NCI-H1417 (cell line): ENCODE measurements at places on chromosomes 1 and 21.
A peak's percentile ranks its signal among the peaks of the same experiment; 100 is the strongest.

DNA sequence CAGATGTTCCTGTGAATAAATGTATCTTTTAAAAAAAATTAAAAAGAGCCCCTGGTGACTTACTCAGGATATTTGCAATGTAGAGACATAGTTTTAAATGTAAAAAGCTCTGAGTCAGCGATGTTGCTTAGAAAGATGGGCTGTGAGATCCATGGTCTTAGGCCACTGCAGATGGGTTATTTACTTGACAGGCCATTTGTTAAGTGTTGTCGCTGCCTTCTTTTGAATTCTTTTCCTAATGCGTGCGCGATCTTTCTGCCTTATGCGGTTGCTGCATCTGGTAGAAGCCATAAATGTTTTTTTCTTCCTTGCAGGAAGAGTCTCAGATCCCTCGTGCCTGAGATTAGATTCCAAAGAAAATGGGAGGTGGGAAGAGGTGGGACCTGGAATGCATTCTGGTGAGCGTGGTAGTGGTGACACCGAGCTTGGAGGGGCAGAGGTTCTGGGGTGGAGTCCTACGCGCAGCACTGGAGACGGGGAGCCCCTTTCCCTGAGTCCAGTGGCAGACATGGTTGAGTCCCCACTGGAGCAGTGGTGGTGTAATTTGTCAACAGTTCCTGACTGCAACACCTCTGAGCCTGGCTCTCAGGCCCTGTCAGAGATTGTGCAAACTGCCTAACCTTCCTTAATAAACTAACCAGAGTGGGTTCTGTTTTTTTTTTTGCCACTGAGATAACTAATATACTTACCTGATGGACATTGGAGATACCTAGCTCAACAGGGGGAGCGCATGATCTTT is 197.2 kb downstream of the HHAT start:
- no peak for DNase-seq

DNA sequence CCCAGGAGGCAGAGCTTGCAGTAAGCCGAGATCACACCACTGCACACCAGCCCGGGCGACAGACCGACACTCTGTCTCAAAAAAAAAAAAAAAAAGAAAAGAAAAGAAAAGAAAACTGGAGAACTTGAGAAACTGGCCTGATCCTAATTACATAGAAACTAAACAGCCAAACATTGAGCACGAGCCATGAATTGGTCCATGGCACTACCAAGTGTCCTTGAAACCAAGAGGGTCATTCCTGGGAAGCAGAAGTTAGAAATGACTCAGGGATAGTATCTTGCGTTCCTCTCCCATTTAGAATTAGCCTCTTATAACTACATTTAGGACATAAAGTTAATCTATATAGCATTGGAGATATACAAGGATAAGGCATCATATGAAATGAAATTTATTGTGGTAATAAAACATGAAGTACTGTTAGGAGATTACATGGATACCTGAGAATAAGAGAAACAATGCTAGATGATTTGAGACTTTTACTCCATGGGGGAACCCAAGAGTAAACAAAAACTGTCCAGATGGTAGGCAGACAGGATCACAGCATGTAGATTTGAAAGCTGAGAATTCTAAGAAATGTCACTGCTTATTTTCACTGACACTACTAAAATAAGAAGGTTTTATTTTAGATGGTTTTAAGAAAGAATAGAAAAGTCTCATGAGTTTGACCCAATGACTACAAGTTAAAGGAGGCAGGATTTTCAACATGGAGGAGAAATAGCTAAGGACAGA is 39.5 kb upstream of the CPLANE2 start:
- no peak for DNase-seq

GRCh38 chr1:23562137-23562876 is 3.0 kb upstream of the ID3 start:
- peak; percentile 97 for DNase-seq

DNA sequence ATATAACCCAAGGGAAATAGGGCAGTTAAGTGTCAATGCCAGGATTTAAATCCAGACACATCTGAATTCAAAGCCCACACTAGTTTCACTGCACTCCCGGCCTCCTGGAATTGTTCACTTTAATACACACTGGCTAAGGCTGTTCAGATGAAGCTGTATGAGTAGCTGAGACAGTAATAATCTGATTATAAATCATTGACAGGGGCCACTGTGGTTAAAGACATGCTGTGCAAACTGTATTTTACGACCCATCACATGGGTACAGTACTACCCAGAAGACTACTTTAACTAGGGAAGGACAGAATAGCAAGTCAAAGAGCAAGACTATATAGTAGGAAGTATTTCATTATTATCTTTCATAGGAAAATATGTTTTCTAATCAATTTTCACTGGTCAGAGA is 16.1 kb upstream of the NTNG1 start:
- DNase-seq = no peak

DNA sequence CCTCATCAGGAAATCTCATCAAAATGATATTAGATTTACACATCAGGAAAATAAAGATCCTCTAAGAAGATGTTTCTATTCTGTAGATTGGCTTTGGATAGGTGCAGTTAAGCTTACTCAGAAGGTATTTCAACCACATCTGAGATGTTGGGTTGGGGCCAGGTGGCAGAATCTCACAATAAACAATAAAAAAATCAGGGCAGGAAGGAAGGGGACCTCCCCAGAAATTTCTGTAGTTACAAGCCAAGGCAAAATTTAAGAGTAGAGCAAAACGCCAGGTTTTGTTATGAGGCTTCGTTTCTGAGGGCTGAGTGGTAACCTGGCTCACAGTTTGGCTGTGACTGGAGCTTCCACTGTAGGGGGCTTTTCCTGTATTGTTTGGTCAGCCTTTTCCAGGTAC is 84.8 kb downstream of the HUNK start:
- no peak for DNase-seq

DNA sequence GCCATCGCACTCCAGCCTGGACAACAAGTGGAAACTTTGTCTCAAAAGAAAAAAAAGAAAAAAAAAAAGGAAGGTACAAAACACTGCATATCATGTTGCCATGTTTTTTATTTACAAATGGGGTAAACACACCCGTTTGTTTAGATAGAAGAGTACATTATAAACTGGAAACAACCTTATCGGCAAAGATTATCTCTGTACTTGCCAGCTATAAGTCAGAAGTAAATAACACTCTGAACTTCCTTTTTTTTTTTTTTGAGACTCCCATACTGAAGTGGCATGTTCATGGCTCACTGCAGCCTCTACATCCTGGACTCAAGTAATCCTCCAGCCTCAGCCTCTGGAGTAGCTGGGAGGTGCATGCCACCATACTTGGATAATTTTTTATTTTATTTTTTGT is 21.9 kb downstream of the USP48 start:
- no peak for DNase-seq
